ENCODE measurements at places on chromosomes 11 and 22. TPM values are rescaled to one million over a fixed set of nuclear protein-coding genes. Genes with fewer than 3 reads are reported as not detected.
A peak's percentile ranks its signal among the peaks of the same experiment; 100 is the strongest.

DNA sequence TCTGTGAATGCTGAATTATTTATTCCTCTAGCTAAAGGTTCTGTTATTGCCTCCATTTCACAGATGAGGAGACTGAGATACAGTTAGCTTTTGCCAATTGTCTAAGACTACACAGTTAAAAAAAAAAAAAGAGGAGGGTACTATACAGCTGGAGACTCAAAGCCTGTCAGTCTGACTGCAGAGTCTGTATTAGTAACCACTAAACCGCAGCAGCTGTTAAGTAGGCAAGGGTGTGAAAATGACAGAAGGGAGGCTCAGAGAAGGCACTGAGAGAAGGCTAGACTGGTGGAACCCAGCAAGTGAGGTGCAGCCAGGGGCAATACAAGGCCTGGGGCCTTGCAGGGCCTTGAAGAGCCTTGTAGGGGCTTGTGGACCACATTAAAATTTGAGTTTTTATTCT is 181.2 kb downstream of the CSNK2A3 start:
- no peak for DNase-seq
- H3K4me1 ChIP-seq, result no peaks in the 10 kb centered on the region
- no peaks in the 10 kb centered on the region for H3K36me3 ChIP-seq
- H3K27ac ChIP-seq, result no peak overlapping the region
- no peaks in the 10 kb centered on the region for H3K27me3 ChIP-seq

DNA sequence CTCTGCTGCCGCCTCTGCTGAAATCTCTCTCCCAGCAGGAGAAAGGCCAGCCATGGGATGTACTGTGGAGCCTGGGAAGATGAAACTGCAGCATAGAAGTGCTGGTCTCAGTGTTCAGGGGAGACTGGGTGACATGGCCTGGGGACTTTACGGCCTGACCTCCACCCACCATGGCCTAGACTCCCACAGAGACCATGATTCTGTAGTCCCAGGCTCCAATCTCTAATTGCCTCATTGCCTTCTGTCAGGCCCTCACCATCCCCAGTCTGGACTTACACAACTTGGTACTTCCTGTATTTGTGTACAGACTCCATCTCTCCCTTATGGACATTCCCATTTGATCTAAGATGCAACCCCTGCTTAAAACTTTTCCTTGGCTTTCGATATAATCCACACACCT is 43.1 kb downstream of the TRAF6 start:
- H3K4me1 ChIP-seq, result peaks cover 6% of the 10 kb centered on the region
- no peaks in the 10 kb centered on the region for H3K36me3 ChIP-seq
- no peak for DNase-seq
- H3K27me3 ChIP-seq, result no peaks in the 10 kb centered on the region
- H3K4me3 ChIP-seq, result no peak overlapping the region

Gene GSTP1
- 488 TPM for polyA plus RNA-seq

Gene ENTHD1
- polyA plus RNA-seq, result not detected

DNA sequence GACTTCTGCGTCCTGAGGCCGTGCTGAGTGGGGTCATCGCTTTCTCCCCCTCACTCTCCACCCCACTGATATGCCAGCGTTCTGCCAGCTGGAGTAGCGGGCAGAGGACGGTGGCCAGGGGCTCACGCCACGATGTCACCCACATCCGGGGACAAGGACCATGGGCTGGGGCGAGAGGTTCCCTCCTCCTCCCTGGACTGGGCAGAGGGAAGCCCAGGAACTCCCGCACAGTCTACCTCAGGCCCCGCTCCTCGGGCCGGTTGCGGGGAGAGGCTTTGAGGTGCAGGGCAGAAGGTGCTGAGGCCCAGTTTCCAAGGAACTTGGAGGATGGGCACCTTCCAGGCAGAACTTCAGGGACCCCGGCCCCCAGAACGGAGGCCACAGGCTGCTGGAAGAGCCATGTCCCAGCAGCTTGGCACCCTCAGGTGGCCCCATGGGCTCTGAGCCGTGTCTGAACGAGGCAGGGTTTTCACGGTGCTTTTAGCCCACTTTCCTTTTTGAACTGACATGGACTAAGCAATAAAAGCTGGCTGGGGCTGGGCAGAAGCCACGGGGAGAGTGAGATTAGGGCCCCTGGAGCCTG is 25.4 kb downstream of the ADAMTS15 start:
- H3K27me3 ChIP-seq, result no peaks in the 10 kb centered on the region
- no peak for DNase-seq
- H3K36me3 ChIP-seq, result no peaks in the 10 kb centered on the region

DNA sequence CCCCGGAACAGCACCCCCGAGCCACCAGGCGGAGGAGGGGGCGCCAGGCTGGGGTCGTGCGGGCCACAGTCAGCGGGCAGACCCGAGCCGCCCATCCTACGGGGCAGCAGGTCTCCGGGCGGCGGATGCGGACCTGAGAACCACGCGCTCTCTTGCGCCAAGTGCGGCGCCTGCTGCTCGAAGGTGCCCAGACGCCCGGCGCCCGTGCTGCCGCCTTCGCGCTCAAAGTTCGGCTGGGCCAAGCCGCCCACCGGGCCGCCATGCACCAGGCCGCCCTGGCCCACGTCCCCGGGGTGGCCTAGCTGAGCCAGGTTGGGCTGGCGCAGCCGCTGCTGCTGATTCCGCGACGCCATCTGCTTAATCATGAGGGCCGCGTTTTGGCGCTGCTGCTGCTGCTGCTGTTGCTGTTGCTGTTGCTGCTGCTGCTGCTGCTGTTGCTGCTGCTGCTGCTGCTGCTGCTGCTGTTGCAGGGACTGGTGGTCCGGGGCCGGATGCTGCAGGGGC is 3.0 kb downstream of the MN1 start:
- no peak overlapping the region for H3K27ac ChIP-seq
- no peak overlapping the region for H3K4me3 ChIP-seq
- H3K4me1 ChIP-seq, result peaks cover 8% of the 10 kb centered on the region
- H3K36me3 ChIP-seq, result no peaks in the 10 kb centered on the region
- DNase-seq, result no peak

Gene FANCF
- polyA plus RNA-seq, result 4.3 TPM

DNA sequence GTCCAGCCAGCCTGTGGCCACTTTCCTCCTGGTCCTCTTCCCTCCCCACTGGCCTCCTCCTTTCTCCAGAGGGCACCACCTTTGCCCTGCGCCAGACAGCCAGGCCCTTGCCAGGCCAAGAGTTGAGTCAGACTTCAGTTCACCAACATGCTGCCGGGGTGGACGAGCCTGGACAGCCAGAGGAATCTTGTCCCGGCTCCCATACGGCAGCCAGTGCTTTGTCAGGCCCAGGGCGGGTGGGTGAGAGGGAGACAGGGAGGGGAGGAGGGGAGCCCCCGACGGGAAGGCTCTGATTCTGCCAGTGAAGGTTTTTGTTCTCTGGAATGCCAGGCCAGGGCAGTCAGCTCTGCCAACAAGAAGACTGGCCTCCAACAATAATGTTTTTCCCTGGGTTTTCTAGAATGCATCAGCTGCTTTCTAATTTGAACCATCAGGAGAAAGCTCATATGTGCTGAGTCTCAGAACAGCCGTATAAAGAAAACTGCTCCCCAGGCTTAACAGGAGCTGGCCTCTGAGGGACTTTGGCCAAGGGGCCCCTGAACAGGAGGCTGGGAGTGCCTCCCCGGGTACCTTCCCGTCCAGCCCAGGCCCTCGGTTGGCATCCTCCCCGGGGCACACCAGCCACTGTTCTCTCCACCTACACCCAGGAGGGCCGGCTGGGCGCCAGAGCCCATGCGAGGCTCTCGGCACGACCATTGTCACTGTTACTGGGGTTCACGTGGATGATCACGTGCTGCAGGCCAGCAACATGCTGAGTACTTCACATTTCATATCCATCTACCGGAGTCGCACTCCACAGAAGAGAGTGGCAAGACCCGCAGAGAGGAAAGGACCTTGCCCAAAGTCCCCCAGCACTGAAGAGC is 28.6 kb downstream of the LIF start:
- peaks cover 8% of the 10 kb centered on the region for H3K4me1 ChIP-seq
- no peak for DNase-seq
- no peaks in the 10 kb centered on the region for H3K36me3 ChIP-seq
- peak overlapping the region; percentile 60 for H3K27ac ChIP-seq
- no peak overlapping the region for H3K4me3 ChIP-seq

Gene CDK2AP2
- polyA plus RNA-seq, result 32.8 TPM

Gene GLB1L3
- 0.10 TPM for polyA plus RNA-seq

Gene C11orf16
- polyA plus RNA-seq, result not detected

Gene CARD16
- not detected for polyA plus RNA-seq

DNA sequence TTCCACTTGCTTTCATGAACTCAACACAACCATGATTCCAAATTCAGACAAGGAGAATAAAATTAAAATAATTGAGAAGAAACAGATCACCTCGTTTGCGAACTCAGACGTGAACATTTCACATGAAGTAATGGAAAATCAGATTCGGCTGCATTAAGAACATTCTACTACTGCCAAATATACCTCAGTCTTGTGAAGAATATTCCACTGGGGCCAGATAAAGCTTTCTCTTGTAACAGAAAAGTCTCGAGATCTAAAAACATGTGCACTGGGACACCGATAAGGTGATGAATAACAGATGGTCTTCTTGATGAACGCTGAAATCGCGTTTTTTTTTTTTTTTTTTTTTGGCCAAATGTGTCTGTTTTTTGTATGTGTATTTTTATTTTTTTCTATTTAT is 761.1 kb downstream of the BRD1 start:
- DNase-seq, result no peak
- H3K4me3 ChIP-seq, result no peak overlapping the region
- H3K27ac ChIP-seq, result no peak overlapping the region

DNA sequence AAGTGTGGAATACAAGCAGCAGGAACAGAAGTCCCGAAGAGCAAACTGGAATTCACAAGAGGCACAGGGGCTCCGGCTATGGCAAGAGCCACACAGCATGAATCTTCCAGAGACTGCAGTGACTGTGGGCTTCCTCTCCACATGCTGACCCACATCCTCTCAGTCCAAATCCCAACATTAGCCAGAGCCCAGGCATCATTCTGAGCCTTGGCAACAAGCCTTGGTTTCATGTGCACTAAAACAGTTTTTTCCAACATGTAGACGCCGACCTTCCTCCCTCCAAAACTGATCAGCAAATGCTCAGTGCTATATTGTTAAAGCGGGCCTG is 91.7 kb upstream of the CSNK2A3 start:
- peaks cover 23% of the 10 kb centered on the region for H3K4me1 ChIP-seq
- no peaks in the 10 kb centered on the region for H3K36me3 ChIP-seq
- no peaks in the 10 kb centered on the region for H3K27me3 ChIP-seq
- H3K27ac ChIP-seq, result no peak overlapping the region
- no peak overlapping the region for H3K4me3 ChIP-seq

Gene CD6
- not detected for polyA plus RNA-seq

- no peak for DNase-seq
- no peaks in the 10 kb centered on the region for H3K27me3 ChIP-seq
- H3K4me3 ChIP-seq, result no peak overlapping the region
These were observed 603 bp downstream of the CDHR5 start for GRCh38 chr11:623999-624704.

- no peaks in the 10 kb centered on the region for H3K36me3 ChIP-seq
- H3K27me3 ChIP-seq, result no peaks in the 10 kb centered on the region
- peak overlapping the region; percentile 98 for H3K27ac ChIP-seq
- H3K4me3 ChIP-seq, result no peak overlapping the region
- no peak for DNase-seq
These were observed 50.2 kb downstream of the LIF start for GRCh38 chr22:30196141-30196879.

DNA sequence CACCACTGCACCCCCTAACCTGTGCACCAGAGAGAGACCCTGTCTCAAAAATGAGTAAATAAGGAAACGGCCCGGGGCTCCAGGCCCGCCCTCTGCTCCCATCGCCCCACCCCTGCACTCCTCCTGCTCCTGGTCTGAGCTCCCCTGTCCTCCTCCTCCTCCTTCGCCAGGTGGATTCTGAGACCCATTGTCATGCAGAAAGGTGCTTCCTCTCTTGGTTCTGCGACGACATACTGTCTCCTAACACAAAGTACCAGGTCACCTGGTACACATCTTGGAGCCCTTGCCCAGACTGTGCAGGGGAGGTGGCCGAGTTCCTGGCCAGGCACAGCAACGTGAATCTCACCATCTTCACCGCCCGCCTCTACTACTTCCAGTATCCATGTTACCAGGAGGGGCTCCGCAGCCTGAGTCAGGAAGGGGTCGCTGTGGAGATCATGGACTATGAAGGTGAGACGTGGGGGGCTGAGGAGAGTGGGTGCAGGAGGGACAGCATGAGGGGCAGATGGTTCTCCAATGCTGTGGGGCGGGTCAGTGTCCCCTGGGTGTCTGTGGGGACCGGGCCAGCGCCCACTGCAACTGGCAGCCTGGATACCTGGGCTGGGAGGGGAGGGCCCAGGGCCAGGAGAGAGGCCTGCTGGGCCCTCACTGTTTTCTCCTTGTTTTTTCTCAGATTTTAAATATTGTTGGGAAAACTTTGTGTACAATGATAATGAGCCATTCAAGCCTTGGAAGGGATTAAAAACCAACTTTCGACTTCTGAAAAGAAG is 3.1 kb upstream of the APOBEC3D start:
- no peak overlapping the region for H3K4me3 ChIP-seq
- H3K4me1 ChIP-seq, result no peaks in the 10 kb centered on the region
- no peak overlapping the region for H3K27ac ChIP-seq
- no peaks in the 10 kb centered on the region for H3K27me3 ChIP-seq

DNA sequence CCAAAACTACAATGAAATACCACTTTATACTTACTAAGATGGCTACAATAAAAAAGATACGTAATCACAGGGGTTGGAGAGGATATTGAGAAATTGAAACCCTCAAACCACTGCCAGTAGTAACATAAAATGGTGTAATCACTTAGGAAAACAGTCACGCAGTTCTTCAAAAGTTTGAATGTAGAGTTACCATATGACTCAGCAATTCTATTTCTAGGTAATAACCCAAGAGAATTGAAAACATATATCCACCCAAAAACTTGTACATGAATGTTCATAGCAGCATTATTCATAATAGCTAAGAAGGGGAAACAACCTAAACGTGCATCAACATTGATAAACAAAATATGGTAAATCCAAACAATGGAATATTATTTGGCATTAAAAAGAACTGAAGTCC is 24.4 kb upstream of the PSMA1 start:
- H3K4me3 ChIP-seq, result no peak overlapping the region
- H3K4me1 ChIP-seq, result no peaks in the 10 kb centered on the region
- no peak for DNase-seq
- no peaks in the 10 kb centered on the region for H3K36me3 ChIP-seq
- no peak overlapping the region for H3K27ac ChIP-seq
- no peaks in the 10 kb centered on the region for H3K27me3 ChIP-seq

Gene TNNI2
- polyA plus RNA-seq, result not detected

- H3K27me3 ChIP-seq, result no peaks in the 10 kb centered on the region
- no peak overlapping the region for H3K27ac ChIP-seq
- no peaks in the 10 kb centered on the region for H3K36me3 ChIP-seq
- H3K4me1 ChIP-seq, result no peaks in the 10 kb centered on the region
These were observed 322.8 kb upstream of the SYN3 start for GRCh38 chr22:33380789-33381530.

- no peaks in the 10 kb centered on the region for H3K4me1 ChIP-seq
- H3K27ac ChIP-seq, result no peak overlapping the region
- no peaks in the 10 kb centered on the region for H3K27me3 ChIP-seq
These were observed 20.8 kb downstream of the FAM118A start for GRCh38 chr22:45330548-45330947.

Gene DERL3
- polyA plus RNA-seq, result not detected

Gene APOA1
- polyA plus RNA-seq, result not detected

Gene PRR33
- not detected for polyA plus RNA-seq

Gene WNT7B
- 0.13 TPM for polyA plus RNA-seq

GRCh38 chr11:111629499-111629898 is 27.2 kb downstream of the SIK2 start:
- no peak overlapping the region for H3K27ac ChIP-seq
- no peak for DNase-seq
- H3K36me3 ChIP-seq, result peaks cover 25% of the 10 kb centered on the region
- H3K4me3 ChIP-seq, result no peak overlapping the region

- no peak overlapping the region for H3K27ac ChIP-seq
- H3K4me3 ChIP-seq, result no peak overlapping the region
- no peak for DNase-seq
- no peaks in the 10 kb centered on the region for H3K27me3 ChIP-seq
- H3K36me3 ChIP-seq, result no peaks in the 10 kb centered on the region
These were observed 831.4 kb downstream of the DLG2 start for GRCh38 chr11:84795698-84796097.
